ENCODE measurements at places on chromosomes 6 and 20. TPM values are rescaled to one million over a fixed set of nuclear protein-coding genes. Genes with fewer than 3 reads are reported as not detected.

PHACTR1 gene
- total RNA-seq: 3.7 TPM

PRR18 gene
- total RNA-seq: not detected

CDK5RAP1 gene
- total RNA-seq: 27.4 TPM

ELOVL2 gene
- 0.14 TPM for total RNA-seq

LY86 gene
- 0.49 TPM for total RNA-seq

FAM162B gene
- 0.85 TPM for total RNA-seq

DNA sequence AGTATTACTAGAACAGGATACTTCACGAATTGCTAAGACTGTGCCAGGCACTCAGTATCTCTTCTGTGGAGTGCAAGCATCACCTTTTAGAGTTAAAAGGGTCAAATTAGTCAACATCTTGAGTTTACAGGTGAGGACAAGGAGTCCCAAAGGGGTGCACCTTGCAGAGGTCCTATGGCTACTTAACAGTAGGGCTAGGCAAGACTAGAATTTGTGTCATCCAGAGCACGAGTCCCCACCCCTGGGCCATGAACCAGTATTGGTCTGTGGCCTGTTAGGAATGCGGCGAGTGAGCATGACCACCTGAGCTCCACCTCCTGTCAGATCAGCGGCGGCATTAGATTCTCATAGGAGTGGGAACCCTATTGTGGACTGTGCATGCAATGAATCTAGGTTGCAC is 10.5 kb upstream of the DSTN start:
- DNase-seq: no peak

DNA sequence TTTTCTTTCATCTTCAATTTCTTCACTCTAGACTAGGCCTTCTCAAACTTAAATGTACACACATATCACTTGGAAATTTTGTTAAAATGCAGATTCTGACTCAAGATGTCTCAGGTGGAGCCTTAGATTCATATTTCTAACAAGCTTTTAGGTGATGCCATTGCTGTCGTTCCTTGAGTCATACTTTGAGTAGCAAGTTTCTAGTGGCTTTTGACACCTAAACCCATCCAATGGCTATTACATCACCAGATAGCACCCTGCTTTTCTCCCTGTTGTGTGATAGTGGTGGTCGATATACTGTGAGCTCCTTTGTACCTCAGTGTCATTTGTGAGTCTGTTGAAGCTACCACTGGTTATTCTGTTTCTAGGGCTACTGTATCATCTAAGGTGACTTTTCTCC is 34.8 kb upstream of the BAG2 start:
- DNase-seq: no peak

DNA sequence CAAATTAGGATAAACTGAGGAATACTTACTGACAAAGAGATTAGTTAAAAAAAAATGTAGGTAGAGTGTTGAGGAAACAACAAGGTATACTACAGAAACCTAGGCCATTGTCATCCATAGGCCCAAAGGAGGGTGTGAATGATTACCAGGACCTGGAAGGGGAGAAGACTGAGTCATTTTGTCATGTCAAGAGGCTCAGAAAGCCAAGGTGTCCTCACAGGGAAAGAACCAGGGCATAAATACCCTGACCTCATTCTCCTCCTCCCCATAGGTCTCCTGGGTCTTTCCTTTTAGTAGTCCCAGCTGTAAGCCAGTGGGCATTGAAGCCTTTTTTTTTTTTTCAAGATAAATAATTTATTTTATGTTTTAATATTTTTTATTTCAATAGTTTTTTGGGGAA is 582.1 kb upstream of the JAG1 start:
- DNase-seq: no peak

GRCh38 chr6:143098054-143098671 is 37.5 kb downstream of the AIG1 start:
- DNase-seq: no peak

- DNase-seq: no peak
These were observed 18.3 kb upstream of the SEC63 start for GRCh38 chr6:107976155-107976783.

GRCh38 chr6:135212020-135212806 is 31.1 kb downstream of the MYB start:
- DNase-seq: no peak

GRCh38 chr20:49925901-49926454 is 10.2 kb upstream of the RNF114 start:
- no peak for DNase-seq

DNA sequence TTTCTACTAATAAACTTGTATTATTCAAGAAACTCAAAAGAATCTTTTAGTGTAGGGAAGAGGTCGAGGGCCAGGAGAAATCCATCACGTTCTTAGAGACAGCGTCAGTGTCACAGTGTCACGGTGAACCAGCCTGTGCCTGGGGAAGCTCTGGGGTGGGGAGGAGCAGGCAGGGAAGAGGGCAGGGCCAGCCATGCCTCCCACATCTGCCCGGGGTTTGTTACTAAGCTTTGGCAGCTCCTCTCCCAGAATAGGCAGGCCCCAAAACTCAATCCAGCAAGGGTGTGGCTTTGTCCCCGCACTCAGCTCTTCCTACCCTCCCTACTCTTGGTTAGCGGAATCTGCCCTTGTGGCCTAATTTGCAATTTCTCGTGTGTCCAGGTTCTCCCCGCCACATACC is 72.9 kb downstream of the TCP11 start:
- DNase-seq: no peak

GRCh38 chr20:63509088-63509564 is 10.2 kb upstream of the EEF1A2 start:
- DNase-seq: no peak

DNA sequence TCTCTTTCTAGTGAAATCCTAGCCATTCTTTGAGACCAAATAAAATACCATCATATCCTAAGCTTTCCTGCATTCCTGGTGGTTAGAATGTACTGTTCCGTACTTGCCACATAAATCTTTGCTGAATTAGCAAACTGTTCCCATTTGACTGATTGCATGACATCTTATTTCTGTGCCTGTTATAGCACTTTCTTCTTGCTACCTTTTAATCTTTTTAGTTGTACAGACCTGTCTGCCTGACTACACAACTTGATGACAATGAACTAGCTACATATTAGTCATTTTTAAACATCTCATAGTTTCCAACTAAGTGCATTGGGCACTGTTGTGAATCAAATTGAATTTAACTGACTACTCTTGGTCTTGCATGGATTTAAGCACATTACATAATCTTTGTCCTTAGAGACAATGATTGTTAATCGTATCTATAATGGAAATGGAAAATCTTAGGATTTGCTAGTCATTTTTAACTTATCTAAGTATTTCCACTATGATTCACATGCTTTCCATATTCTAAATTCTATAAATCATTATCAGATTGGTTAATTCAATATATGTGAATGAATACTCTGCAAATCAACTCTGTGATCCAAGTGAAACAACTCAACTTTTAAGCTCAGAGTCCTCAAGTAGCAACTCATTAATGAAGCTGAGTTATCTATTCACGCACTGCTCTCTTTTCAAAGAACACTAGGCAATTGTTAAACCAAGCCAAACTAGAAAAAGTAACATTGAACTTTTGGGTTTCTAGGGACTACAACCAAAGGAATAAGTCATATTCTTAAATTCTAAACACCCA is 109.0 kb downstream of the TNFRSF21 start:
- no peak for DNase-seq

GRCh38 chr20:4076671-4077070 is 61.3 kb upstream of the RNF24 start:
- DNase-seq: no peak

- no peak for DNase-seq
These were observed 423.1 kb downstream of the MAFB start for GRCh38 chr20:40265825-40266533.

GRCh38 chr6:150622941-150623874 is 23.5 kb downstream of the PLEKHG1 start:
- no peak for DNase-seq

Data from left colon (tissue), 2 donors.